ENCODE measurements at places on chromosomes 4 and X. TPM values are rescaled to one million over a fixed set of nuclear protein-coding genes. Genes with fewer than 3 reads are reported as not detected.
A peak's percentile ranks its signal among the peaks of the same experiment; 100 is the strongest.

GRCh38 chrX:46184749-46185148 lies 360.5 kb downstream of the ZNF674 start:
- no peak for DNase-seq

GRCh38 chrX:53321230-53321942 lies 40.0 kb upstream of the IQSEC2 start:
- DNase-seq = no peak

- DNase-seq = no peak
Measured at GRCh38 chrX:39125834-39126233, 324.6 kb downstream of the MID1IP1 start.

DNA sequence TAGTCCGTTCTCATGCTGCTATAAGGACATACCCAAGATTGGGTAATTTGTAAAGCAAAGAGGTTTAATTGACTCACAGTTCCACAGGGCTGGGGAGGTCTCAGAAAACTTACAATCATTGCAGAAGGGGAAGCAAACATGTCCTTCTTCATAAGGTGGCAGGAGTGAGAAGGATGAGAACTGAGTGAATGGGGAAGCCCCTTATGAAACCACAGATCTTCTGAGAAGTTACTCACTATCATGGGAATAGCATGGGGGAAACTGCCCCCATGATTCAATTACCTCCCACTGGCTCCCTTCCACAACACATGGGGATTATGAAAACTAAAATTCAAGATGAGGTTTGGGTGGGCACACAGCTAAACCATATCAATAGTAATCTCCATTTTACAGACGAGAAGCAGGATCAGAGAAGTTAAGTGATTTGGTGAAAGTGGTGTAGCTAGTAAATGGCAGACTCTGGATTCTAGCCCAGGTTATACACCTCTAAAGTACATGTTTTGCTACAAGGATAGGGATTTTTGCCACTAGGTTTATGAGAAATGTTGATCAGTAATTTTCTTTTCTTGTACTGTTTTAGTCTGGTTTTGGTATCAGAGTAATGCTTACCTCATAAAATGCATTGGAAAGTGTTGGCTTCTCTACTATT lies 47.3 kb upstream of the C1GALT1C1 start:
- no peak for DNase-seq

- no peak for DNase-seq
Measured at GRCh38 chr4:2634014-2634413, 97.6 kb downstream of the FAM193A start.

- DNase-seq = peak; percentile 47
Measured at GRCh38 chrX:19739683-19740082, 147.7 kb downstream of the SH3KBP1 start.

DNA sequence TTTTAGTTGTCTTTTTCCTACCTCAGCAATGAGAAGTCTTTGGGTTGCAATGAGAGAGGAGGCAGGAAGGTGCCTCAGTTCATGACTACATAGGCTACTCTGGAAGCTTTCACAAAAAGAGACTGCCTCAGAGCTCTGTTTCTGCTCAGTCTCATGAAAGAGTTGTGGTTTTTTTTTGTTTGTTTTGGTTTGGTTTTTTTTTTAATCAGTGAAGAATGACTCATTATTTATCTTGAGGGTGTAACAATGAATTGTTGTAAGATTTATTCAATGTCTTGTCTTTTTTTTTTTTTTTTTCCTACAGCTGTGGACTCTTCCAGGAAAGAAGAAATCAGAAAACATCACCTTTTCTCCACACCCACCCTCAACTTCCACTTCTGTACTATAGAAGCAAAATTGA lies 67.5 kb upstream of the CXCL13 start:
- DNase-seq = peak; percentile 71

DNA sequence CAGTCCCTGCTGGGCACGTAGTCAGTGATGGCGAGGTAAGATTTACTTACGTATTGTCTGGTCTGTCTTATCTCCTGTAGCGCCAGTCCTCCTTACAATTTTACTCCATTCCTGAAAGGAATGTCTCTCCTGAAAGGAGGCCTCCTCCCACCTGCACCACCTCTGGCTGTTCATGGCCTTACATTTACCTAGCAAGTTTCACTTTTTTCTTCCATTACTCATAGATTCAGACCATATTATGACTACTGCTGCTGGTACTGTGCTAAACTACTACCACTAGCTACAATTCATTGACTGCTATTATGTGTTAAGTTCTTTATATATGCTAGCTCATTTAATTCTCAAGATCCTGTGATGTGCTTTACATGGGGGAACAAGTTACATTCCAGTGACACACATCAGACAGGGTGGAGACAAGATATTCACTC lies 189.9 kb downstream of the BMPR1B start:
- no peak for DNase-seq

- DNase-seq = no peak
Measured at GRCh38 chr4:124955476-124955875, 242.9 kb upstream of the ANKRD50 start.

The STK32B gene
- total RNA-seq = 13.2 TPM

GRCh38 chr4:176546975-176547374 lies 227.2 kb downstream of the SPCS3 start:
- peak; percentile 24 for DNase-seq

The TMEM271 gene
- 0.08 TPM for total RNA-seq

DNA sequence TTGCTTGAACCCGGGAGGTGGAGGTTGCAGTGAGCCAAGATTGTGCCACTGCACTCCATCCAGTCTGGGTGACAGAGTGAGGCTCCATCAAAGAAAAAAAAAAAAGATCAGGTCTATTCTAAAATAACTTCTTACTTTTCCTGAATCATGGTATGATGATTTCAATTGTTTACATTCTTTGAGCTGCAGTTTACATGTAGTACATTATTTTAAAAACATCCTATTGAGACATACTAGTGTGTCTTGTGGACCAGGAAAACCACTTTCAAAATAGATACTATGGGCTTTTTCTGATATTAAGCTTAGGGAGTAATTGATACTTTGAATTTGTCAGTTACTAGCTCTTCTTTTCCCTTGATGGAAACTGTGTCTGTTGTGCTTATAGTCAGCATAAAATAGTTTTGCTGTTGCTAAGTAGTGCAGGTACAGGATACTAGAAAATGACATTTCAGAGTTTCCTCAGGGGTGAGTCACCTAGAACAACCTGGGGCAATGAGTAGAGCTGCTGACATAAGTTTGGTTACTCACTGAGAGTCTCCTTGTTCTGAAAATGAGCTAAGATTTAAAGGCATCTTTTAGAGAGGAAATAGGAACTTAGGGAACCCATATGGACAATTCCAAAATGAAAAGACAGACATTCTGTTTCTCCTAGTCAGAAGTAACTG lies 53.2 kb upstream of the C4orf54 start:
- DNase-seq = peak; percentile 43

GRCh38 chr4:123506011-123506695 lies 109.6 kb downstream of the SPRY1 start:
- DNase-seq = no peak

DNA sequence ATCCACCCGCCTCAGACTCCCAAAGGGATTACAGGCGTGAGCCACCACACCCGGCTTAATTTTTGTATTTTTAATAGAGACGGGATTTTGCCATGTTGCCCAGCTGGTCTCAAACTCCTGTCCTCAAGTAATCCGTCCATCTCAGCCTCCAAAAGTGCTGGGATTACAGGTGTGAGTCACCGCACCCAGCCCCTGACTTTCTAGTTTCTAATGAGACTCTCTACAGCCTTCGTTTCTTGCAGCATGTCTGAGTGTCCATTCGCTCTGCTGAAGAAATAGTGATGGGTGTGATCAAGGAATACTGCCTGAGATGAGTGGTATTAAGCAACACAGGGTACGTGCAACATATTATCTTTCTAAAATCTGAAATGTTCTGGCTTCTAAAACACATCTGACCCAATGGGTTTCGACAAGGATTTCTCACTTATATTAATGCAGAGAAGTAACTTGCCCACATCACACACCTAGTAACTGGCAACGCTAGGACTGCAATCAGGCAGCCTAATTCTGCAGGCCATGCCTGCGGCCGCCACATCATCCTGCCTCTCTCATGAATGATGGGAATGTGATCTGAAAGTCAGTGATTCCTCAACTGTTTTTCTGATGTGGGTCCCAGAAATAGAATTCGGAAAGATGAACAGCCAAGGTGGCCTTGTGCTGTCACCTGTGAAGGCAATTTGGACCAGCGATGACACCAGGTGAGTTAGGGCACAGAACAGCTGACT lies 74.3 kb downstream of the RBM47 start:
- DNase-seq = no peak

DNA sequence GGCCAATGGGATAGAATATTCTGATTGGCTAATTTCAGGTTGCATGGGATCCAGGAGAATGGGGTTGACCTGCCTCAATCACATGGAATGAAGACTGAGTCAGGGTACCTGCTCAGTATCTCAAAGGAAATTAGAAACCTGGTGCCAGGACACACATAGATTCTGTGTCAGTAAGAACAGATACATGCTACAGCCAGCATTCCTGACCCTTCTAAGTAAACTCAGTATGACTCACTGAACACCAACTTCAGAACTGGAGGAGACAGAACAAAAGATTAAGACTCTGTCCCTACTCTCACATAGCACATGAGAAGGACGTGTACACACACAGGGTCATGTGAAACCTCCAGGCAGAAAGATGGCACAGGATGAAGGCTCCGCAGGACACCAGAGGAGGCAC lies 54.5 kb downstream of the FAM184B start:
- no peak for DNase-seq

GRCh38 chr4:169201222-169202144 lies 69.3 kb downstream of the SH3RF1 start:
- DNase-seq = no peak

The RBM47 gene
- 5.2 TPM for total RNA-seq

- DNase-seq = no peak
Measured at GRCh38 chrX:23003116-23003515, 3.4 kb downstream of the DDX53 start.

DNA sequence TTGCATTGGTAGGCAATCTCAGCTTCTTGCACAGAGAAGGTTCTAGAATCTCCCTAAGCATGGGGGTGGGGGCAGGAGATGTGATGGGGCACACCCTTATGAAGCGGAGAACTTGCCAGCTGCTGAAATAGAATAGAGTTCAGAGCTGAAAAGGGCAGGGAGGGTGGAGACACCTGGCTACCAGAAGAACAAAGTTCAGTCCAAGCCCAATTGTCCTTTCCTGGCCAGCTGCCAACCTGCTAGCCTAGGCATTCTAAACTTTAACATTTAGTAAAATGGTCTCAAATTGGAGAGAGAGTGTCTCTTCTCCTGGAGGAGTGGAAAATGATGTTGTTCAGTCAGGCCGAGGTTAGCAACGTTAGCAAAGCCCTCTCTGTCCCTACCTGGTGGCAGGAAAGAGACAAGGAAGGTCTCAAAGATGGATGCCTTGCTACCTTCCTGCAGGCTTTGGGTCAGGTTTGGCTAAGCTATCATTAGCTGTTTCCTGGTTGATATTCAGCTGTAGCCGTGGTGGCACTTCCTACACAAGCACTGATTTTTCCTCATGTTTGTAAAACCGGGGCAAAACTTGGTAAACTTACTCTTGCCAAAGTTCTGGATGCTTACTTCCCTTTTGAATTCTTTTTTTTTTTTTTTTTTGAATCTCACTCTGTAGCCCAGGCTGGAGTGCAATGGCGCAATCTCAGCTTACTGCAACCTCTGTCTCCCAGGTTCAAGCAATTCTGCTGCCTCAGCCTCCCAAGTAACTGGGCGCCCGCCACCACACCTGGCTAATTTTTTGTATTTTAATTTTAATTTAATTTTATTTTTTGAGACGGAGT lies 34.7 kb upstream of the NYX start:
- DNase-seq = no peak

The ARHGEF6 gene
- 8.0 TPM for total RNA-seq

DNA sequence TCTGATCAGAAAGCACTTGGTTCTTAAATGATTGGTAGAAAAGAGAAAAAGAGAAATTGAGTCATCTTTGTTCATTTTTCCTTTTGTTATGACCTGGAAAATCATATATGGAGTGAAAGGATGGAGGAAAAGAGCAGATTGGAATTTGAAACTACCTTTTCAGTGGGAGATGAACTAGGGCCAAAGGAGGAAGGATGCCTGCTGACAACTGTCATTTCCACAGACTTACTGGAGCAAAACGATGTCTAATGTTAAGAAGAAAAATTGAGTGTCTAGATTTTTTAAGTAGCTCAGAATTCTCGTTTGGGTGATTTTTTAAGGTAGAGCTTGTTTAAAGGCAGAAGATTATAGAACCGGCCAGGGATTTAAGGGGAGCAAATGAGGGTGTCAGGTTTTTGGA lies 144.6 kb upstream of the KCNIP4 start:
- no peak for DNase-seq

GRCh38 chr4:105923497-105924238 lies 28.4 kb downstream of the NPNT start:
- DNase-seq = no peak

DNA sequence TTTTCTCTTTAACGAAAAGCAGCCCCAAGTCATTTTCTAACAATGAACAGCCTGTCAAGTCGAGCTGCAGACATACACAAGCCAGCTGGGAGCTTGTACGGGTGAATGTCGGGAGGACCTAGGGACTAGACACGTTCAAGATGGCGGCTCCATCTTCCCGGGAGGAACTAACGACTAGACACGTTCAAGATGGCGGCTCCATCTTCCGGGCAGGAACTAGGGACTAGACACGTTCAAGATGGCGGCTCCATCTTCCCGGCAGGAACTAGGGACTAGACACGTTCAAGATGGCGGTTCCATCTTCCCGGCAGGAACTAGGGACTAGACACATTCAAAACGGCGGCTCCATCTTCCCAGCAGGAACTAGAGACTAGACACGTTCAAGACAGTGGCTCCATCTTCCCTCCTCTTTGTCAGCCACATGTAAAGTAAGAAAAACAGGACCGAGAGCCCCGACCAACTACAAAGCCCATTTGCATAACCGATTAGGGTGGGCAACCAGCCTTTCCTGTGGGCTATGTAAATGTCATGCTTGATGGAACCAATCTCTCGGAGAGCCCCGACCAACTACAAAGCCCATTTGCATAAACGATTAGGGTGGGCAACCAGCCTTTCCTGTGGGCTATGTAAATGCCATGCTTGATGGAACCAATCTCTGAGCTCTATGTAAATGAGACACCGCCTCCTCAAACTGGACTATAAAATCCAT lies 175.5 kb downstream of the DHRSX start:
- no peak for DNase-seq

The CD99L2 gene
- total RNA-seq = 43.3 TPM

- peak; percentile 11 for DNase-seq
Measured at GRCh38 chrX:154082396-154083125, 15.0 kb downstream of the MECP2 start.

DNA sequence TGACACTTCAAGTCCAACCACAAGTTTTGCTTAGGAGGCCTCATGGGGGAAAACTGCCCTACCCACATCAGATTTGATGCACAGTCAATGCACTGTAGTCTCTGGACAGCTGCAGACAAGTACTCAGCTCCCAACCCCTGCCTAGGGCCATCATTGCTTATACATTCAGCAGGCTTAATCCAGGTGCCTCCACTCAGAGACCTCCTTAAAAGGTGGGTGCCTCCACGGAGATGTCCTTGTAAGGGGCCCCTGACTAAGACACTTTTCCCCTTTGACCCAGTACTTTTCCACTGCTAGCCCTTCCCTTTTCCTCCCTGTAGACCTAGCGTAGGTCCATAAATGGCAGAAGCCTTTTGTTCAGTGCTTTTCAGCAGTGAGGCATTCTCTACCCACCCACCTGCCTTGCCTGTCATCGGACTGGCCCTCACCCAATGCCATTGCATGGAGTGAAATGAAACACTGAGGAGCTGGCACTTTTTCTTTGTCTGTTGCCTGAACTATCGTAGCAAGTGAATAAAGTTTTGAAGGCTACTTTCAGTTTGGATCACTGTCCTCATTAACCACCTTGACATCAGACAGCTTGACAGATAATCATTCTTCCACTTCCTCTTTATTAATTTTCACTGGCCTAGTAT lies 23.8 kb upstream of the PLK4 start:
- DNase-seq = peak; percentile 71

- peak; percentile 24 for DNase-seq
Measured at GRCh38 chrX:140701480-140701879, 8.1 kb upstream of the LINC00632 start.

Data from H4 (cell line).